ENCODE measurements at places on chromosomes 11 and 22. TPM values are rescaled to one million over a fixed set of nuclear protein-coding genes. Genes with fewer than 3 reads are reported as not detected.
A peak's percentile ranks its signal among the peaks of the same experiment; 100 is the strongest.

DNA sequence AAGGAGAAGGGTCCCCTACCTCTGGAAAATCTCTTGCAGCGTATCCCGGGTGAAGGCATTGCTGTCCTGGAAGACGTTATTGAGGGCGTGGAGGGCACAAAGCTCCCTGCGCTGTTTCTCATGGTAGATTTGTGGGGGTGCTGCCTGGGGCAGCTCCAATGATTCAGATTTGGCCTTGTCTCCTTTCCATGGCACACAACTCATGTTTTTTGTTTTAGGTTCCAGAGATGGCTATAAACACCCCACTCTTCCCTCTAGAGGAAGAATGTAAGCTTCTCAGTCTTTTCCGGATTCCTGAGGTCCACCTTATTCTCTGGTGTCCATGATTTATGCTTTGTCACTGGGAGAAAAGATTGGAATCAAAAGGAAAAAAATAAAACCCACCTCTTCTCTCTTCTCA lies 959 bp downstream of the JOSD1 start:
- no peaks in the 10 kb centered on the region for H3K27me3 ChIP-seq
- no peaks in the 10 kb centered on the region for H3K36me3 ChIP-seq
- H3K4me1 ChIP-seq: peaks cover 65% of the 10 kb centered on the region
- DNase-seq: peak; percentile 8
- H3K27ac ChIP-seq: peak overlapping the region; percentile 97

- H3K27me3 ChIP-seq: no peaks in the 10 kb centered on the region
- peak overlapping the region; percentile 22 for H3K4me3 ChIP-seq
- DNase-seq: peak; percentile 91
- peak overlapping the region; percentile 6 for H3K27ac ChIP-seq
Measured at GRCh38 chr11:88421530-88421929, 84.0 kb upstream of the CTSC start.

DNA sequence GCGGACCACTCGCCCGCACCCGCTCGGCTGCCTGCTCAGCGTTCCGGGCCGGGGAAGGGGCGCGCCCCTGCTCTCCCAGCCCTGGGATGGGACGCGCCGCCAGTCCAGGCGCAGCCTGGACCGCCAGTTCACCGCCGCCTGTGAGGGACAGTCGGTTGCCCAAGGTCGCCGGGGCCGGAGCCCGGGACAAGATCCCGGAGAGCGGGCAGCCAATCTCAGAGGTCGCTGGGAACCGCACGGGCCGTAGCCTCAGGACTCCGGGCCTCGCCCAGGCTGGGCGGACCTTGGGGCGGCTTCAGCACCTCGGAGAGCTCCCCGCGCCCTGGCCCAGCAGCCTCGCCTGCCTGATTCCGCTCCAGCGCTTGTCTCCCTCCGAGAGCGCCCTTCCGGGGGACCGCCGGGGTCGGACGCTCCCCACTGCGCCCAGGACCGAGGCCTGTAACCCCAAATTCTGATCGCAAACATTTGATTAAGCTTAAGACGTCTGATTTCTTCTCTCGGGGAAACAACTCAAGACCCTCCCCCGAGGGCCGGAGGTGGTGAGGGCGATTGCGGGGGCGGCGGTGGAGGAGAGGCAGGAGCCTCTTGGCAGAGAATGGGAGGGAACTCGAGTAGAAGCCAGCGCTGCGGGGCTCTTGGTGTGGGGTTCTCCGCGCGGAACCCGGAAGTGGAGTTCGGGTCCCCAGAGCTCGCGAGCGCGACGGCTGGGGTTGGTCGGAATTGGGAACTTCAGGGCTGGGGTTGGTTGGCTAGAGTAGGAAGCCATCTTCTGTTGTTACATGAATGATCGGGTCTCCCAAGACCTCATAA lies 1.1 kb upstream of the CHRM4 start:
- no peak overlapping the region for H3K4me3 ChIP-seq
- H3K36me3 ChIP-seq: peaks cover 8% of the 10 kb centered on the region
- H3K27ac ChIP-seq: no peak overlapping the region

DNA sequence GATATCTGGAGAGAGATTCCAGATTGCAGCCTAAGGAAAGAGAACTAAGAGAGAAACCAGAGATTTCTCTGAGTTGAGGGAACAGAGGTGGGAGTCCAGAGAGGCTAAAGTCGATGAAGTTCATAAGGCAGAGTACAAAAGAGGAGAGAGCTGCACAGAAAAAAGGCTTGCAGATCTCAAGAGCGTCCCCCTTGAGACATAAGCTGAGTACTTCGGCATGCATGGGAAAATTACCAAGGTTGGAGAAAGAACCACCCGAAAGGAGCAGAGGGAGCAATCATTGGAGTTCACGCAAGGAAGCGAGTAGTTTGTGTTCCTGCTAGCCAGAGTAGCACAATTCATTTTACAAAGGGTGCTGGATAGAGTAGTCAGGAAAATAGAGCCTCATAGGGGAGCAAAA lies 293.5 kb downstream of the TMEM135 start:
- H3K27me3 ChIP-seq: no peaks in the 10 kb centered on the region
- H3K4me3 ChIP-seq: no peak overlapping the region
- H3K36me3 ChIP-seq: no peaks in the 10 kb centered on the region

DNA sequence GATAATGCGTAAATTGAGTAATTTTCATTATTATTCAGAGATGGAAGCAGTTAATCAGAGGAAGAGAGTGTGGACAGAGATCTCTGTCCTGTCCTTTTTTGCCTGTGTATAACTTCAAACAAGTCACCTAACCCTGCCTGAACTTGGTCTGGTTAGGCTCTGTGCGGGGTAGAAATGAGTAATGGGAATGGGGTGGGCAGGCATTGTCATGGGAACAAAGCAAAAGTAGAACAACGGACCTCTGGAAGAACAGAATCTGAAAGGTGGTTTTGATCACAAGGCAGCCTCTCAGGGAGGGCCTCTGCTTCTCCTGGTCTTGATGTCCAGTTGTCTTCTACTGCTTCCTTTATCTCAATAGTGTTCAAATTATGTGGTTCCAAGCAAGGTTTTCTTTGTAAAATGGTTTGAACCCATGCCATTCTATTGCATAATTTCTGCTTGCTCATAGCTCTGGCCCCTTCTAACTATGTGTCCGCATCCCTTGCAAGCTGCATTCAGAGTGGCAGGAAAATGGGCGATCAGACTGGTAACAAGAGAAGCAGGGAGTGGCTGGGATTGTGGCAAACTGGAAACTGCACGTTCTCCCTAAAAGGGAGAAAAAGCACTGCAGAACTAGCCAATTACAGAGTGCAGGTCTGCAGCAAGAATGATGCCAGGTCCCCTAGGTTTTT lies 76.1 kb downstream of the PRR5L start:
- no peak for DNase-seq
- H3K4me3 ChIP-seq: no peak overlapping the region
- no peaks in the 10 kb centered on the region for H3K36me3 ChIP-seq

- no peak for DNase-seq
- no peak overlapping the region for H3K27ac ChIP-seq
- no peak overlapping the region for H3K4me3 ChIP-seq
Measured at GRCh38 chr22:26573026-26573662, 16.8 kb downstream of the TPST2 start.

GRCh38 chr11:2932850-2933251 lies 3.6 kb upstream of the PHLDA2 start:
- DNase-seq: no peak
- H3K4me3 ChIP-seq: no peak overlapping the region
- H3K4me1 ChIP-seq: peaks cover 38% of the 10 kb centered on the region
- H3K27me3 ChIP-seq: no peaks in the 10 kb centered on the region
- peak overlapping the region; percentile 41 for H3K27ac ChIP-seq

DNA sequence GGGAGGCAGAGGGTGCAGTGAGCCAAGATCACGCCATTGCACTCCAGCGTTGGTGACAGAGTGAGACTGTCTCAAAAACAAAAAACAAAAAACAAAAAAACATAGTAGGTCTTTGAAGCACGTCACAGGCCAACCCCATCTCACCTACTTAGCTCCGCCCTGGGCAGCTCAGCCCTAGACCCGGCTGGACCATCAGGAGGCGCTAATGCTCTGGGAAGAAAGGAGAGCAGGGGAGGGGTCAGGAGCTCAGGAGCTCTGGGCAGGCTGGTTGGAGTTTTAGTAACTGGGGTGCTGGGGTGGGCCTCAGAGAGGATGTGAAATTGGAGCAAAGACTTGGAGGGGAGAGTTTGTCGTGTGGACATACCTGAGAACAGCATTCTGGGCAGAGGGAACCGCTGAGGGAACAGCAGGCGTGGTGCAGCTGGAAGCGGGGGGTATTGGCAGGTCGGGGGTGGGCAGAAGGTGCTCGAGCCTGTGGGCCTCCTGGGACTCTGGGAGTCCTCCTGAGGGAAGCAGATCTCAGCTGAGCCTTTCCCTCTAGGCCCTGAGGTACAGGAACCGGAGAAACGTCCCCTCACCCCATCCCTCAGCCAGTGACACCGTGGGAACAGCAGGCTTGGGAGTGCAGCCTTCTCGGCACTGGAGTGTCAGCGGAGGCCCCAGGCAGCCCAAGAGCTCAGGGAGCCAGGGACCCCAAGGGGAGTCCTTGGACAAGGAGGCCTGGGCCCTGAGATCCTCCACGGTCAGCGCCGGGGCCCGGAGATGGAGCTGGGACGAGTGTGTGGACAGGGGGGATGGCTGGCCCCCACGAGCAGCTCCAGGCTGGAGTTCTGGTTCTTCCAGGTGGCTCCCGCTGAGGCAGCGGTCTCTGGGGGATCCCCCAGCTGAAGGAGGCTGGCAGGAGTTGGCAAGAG lies 2.2 kb upstream of the RPS6KA4 start:
- peaks cover 28% of the 10 kb centered on the region for H3K4me1 ChIP-seq
- no peaks in the 10 kb centered on the region for H3K27me3 ChIP-seq
- no peak overlapping the region for H3K27ac ChIP-seq
- H3K36me3 ChIP-seq: peaks cover 14% of the 10 kb centered on the region

DNA sequence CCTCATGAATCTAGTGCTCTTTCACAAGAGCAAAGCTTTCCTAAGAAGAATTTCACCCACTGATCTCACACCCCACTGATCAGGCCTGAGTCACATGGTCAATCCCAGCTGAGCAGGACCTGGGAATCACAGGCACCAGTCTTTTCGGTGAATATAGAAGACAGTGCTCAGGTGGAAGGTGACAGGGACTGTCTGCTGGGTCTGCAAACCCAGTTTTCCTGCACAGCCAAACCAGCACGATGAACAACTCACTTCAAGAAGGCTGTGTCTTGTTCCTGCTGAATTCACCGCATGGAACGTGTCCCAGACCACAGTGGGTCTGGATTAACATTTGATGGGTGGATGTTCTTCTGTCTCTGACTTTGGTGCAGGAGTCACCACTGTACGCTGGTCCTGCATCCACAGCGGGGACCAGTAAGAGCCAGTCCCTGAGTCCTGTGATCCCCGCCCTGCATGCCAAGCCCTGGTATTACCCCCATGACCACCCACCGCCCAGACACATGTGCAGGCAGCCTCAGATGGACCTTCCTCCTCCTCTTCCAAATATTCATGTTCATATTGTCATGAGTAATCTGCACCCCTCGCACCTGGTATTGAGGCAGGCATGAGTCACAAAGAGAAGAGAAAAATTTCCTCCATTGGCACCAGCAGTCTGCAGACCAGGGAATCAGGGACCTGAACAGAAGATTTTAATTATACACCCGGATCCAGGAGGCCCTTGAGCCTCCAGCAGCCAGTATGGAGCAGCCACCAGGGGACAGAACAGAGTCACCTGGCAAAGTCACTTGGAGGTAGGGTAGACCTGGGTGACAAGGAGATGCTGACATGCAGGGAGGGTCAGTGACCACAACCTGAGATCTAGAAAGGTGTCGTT lies 8.6 kb upstream of the IGLL5 start:
- no peaks in the 10 kb centered on the region for H3K4me1 ChIP-seq
- no peak overlapping the region for H3K4me3 ChIP-seq
- H3K36me3 ChIP-seq: no peaks in the 10 kb centered on the region
- H3K27me3 ChIP-seq: no peaks in the 10 kb centered on the region

DNA sequence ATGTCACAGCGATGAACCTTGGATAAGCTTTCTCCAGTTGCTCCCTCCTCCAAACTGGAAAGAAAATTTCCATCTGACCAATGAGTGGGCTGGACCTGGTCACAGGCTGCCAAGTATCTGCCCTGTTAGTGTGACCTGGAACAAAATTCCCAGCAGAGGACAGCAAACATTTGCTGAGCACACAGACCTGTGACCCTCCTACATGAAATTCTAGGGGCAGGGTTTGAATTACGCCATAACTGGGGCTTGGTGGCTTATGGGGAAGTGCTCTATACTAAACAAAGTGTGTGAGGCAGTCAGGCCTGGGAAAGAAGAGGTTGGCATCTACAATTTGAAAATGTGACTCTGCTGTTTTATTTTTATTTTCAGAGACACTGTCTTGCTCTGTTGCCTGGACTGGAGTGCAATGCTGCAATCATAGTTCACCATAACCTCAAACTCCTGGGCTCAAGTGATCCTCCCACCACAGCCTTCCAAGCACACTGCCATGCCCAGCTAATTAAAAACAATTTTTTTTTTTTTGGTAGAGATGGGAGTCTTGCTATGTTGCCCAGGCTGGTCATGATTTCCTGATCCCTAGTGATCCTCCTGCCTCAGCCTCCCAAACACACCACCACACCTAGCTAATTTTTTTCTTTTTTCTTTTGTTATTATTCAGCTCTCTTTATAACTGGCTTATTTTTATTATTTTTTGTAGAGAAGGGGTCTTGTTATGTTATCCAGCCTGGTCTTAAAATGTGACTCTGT lies 13.6 kb upstream of the XBP1 start:
- H3K36me3 ChIP-seq: peaks cover 3% of the 10 kb centered on the region
- no peaks in the 10 kb centered on the region for H3K27me3 ChIP-seq
- DNase-seq: no peak
- H3K4me3 ChIP-seq: no peak overlapping the region
- H3K4me1 ChIP-seq: peaks cover 42% of the 10 kb centered on the region
- H3K27ac ChIP-seq: no peak overlapping the region

DNA sequence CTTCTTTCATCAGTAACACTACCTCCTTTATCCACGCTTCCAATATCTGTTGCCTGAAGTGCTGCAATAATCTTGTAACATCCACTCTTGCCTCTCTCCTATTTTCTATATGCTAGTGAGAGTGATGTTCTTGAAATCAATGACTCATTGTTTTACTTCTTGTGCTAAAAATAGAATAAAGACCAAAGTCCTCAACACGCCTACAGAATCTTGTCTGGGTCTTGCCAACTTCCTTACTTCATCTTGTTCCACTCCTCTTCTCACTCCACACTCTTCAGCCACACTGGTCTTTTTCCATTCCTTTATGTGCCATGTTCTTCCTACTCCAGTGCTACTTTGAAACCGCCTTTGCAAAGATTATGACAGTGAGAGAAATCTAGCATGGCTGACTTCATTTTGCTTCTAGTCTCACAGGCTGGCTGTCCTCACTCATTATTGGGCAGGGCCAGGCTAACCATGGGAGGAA lies 136.4 kb downstream of the CCDC81 start:
- H3K27me3 ChIP-seq: peaks cover 2% of the 10 kb centered on the region
- H3K36me3 ChIP-seq: no peaks in the 10 kb centered on the region
- no peak for DNase-seq
- H3K4me1 ChIP-seq: no peaks in the 10 kb centered on the region

GRCh38 chr11:44591557-44591956 lies 26.1 kb downstream of the CD82 start:
- H3K27me3 ChIP-seq: no peaks in the 10 kb centered on the region
- H3K27ac ChIP-seq: no peak overlapping the region
- H3K4me3 ChIP-seq: no peak overlapping the region
- H3K36me3 ChIP-seq: peaks cover 31% of the 10 kb centered on the region
- no peak for DNase-seq
- H3K4me1 ChIP-seq: peaks cover 18% of the 10 kb centered on the region

GRCh38 chr11:100961633-100962032 lies 168.0 kb downstream of the PGR start:
- no peaks in the 10 kb centered on the region for H3K36me3 ChIP-seq
- H3K27ac ChIP-seq: no peak overlapping the region
- H3K27me3 ChIP-seq: no peaks in the 10 kb centered on the region

CALCA gene
- not detected for total RNA-seq

SEPTIN5 gene
- 5.2 TPM for total RNA-seq

VPS11 gene
- total RNA-seq: 78.8 TPM

MICALL1 gene
- 25.2 TPM for total RNA-seq

PHLDA2 gene
- 1.3 TPM for total RNA-seq

XKR3 gene
- not detected for total RNA-seq

MRPL17 gene
- 10.0 TPM for total RNA-seq

CD6 gene
- total RNA-seq: 398 TPM
